ENCODE measurements at places on chromosomes 4 and X.
A peak's percentile ranks its signal among the peaks of the same experiment; 100 is the strongest.

DNA sequence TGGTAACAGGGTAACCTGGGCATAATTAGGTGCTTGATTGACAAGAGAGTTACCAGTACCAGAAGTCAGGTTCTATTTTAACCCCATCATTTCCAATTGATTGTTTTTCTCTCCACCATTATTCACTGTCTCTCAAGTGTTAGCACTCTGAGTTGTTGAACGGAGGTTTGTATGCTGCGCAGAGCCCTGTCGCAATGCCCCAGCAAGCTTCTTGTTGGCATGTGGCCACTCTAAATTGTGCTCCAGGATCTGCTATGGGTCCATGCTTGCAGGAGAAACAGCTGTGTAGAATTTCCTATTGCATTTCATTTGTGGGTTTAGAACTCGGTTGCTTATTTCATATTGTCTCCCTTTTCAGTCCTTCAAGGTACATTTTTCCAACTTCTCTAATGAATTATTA is 98.2 kb downstream of the KLHL8 start:
- no peak for DNase-seq

- DNase-seq, result no peak
These were observed 66.9 kb downstream of the ANXA3 start for GRCh38 chr4:78618436-78618835.

DNA sequence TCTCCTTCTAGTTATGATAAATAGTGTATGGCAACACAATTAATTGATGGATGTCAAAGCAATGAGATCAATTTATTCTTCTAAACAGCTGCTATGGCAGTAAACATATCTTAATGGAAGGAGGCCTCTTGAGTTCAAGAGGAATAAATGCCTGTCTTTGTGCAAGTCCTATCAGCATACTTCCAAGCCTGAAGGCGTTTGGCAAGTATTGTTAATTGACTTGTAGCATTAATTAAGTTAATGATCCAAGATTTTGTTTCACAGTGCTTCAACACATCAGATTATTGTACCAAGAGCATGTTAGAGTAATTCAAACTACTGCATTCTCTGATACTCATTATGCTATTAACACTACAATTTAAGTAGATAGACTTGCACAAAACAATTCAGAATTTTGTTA is 144.8 kb downstream of the FAT4 start:
- DNase-seq, result no peak

DNA sequence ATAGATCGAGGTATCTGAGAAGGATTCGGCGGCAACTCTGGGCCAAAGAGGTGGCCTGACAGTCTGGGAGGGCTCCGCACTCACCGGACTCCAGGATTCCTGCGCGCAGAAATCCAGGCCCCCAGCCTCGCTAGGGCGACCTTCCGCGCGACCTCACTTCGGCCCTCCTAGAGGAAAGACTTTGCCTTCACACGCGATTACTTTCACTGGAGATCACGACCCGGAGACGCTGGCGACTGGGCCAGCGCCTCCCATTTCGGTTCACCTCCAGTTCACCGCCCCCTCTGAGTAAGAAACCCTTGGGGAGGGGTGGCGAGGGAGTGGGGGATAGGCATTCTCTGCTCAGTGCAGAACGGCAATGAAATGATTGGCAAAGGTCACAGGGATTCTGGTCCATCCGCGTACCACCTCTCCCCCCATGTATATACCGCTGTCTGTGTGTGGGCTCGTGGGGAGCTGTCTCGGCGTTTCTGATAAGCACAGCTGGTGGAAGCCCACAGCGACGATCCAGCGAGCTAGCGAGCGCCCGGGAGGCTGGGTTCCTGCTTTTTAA is 2.5 kb downstream of the POU3F4 start:
- DNase-seq, result no peak

DNA sequence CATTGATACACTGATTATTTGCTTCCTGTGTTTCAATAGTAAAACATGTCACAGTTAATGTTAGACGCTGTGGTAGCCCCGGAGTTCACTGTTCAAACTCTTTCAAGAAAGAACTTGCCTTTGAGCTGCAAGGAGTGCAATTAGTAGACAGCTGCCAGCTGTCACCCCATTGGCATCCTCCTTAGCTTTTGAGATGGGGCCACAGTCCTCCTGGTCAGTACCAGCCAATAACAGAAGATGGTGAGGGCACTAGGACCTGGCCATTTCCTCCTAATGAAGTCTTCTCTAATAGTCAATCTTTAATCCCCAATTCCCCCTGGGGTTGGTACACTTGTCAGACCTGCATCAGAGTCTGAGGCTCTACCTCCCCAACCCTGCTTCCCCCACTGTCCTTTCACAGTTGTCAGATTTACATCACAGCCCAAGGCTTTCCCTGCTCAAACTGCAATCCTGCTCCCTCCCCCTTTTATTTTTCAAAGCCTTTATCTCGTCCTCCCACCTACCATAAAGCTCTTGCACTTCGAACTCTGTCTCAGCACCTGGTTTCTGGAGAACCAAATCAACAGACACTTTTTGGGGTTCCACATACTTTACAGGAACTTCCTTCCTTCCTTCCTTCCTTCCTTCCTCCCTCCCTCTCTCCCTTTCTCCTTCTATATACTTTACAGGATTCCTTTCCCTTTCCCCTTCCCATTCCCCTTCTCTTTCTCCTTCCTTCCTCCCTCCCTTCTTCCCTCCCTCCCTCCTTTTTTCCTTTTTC is 182.0 kb downstream of the RASL11B start:
- no peak for DNase-seq

GRCh38 chr4:15035159-15035558 is 32.9 kb downstream of the CPEB2 start:
- DNase-seq, result no peak

DNA sequence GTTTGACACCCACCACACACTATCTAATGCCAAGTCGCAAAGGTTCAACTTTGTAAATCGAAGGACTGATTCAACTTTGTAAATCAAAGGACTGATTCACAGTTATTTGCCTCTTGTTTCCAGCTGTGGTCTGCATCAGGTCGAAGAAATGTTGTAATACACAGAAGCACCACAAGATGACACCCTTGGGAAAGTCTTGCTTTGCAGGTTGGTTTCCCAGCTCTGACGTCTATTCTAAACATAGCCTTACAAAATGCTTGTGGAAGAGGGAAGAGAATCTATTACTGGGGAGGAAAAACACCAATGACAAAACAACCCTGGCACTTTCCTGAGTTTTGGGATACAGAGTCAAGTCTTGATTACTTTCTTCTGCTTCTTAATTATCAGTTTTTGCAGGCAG is 35.3 kb downstream of the SUPT20HL1 start:
- peak; percentile 27 for DNase-seq

DNA sequence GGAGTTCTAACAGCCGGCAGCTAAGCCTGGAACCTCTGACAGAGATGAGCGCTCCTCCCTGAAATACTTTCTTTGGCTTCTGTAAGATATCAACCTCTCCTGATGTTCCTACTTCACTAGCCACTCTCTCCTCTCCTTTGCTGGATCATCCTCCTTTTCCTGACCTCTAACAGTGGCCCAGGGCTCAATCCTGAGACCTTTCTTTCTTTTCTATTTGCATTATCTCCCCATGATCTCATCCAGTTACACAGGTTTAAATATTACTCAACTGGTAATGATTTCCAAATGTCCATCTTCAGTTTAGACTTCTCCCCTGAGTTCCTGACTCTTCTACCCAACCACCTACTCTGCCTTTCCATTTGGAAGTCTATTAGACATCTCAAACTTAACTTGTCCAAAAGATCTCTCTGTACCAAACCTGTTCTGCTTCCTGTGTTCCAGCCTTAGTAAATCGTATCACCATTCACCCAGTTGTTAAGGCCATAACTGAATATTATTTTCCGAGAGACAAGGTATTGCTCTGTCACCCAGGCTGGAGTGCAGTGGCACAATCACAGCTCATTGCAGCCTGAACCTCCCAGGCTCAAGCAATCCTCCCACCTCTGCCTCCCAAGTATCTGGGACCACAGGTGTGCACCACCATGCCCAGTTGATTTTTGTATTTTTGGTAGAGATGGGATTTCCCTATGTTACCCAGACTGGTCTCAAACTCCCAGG is 41.1 kb downstream of the RFC1 start:
- DNase-seq, result no peak

GRCh38 chr4:122476126-122476525 is 19.6 kb upstream of the IL2 start:
- no peak for DNase-seq

DNA sequence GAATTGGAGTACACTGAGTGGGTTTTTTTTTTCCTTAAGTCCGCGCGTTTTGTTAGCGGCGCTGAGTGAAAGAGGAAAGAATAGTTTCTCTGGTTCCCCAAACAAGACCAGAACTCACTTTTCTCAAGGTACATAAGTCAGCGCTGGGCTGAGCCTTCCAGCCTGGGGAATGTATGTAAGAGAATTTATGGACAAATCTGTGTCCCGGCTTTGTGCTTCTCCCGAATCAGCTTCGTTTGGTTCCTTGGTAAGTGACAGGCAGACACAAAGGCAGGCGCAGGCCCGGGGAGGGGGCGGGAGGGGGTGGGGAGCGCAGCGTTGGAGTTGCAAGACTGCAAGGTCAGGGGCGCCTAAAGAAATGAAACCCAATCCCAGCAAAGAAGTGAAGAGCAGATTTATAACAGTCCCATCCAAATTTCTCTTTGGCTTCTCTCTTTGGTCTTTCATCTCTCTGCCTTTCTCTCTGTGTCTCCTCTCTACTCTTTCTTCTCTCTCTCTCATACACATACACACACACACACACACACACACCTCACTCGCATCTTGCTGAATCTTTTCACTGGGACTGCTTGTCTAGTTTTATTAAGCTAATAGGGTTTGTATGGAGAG is 981 bp downstream of the TET2 start:
- no peak for DNase-seq

DNA sequence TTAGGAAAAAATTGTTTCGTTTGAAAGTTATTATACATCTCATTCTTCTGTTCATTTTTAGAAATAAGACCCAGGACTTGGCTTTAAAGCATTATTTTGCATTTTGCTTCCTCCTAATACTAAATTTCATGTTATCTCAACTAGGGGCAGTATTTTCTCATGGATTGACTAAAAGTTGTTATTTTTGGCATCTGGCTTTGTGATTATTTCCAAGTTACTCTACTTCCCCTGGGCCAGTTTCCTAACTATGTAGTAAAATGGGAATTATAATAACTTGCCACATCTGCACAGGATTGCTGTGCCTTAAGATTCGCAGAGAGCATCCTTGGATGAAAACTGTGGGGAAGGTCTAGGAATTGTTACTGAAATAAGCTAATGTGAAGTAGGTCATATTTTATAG is 3.0 kb downstream of the RBPJ start:
- DNase-seq, result no peak

DNA sequence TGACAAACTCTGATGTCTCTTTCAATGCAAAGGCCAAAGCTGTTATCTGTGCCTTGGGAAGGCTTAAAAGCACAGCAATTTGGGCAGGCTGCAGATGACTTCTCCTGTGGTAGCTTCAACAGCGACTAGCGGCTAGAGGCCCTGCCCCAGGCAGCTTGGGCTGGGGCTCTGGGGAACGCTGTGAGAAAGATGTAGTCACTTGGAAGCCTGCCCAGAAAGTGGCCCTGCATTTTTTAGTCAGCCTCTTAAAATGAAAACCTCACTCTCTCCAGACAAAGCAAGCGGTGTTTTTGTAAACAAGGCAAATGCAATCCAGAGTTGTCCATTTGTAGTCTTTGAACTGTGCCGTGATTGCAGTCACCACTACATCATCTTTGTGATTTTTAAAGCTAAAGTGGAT is 27.5 kb downstream of the PCYT1B start:
- DNase-seq, result no peak

GRCh38 chrX:2373615-2374014 is 127.2 kb downstream of the DHRSX start:
- no peak for DNase-seq

DNA sequence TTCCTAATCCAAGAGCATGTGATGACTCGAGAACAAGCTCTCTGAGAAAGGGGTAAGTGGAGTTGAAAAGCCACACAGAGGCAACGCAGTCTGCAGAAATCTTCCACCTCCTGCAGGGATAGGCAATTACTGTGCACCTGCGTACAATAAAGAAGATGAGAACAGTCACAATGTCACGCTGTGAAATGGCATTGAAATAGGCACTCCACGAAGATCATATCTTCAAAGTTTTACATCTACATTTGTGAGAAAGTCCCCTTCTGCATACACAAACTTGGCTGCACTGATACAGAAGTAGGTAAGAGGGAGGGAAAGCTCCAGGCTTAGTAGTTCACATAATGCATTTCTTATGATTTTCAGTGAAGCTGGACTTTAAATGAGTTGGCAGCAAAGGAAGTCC is 27.1 kb downstream of the DDX60L start:
- DNase-seq, result no peak

DNA sequence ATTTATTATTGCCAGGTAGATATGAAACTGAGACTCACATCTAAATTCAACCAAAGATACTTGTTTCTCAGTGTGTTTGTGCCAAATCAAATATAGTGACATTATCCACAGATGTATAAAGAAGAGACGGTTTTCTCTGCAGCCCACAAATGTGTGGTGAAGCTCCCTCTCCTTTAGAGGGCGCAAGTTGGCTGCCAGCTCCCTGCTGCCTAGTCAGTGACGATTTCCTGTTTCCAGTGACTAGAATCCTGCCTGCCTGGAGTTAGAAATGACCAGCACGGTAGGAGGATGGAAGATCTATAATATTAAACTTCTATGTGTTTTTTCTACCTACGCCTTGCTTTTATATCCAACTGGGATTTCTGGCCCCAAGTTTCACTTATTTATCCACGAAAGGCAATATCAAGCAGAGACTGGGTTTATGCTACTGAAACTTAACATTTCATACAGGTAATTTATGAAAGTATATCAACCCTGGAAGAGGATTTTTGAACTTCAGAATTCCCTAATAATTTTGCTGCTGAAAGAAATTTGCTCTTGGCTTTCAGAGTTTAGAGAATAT is 1793.7 kb upstream of the TENM3 start:
- no peak for DNase-seq

DNA sequence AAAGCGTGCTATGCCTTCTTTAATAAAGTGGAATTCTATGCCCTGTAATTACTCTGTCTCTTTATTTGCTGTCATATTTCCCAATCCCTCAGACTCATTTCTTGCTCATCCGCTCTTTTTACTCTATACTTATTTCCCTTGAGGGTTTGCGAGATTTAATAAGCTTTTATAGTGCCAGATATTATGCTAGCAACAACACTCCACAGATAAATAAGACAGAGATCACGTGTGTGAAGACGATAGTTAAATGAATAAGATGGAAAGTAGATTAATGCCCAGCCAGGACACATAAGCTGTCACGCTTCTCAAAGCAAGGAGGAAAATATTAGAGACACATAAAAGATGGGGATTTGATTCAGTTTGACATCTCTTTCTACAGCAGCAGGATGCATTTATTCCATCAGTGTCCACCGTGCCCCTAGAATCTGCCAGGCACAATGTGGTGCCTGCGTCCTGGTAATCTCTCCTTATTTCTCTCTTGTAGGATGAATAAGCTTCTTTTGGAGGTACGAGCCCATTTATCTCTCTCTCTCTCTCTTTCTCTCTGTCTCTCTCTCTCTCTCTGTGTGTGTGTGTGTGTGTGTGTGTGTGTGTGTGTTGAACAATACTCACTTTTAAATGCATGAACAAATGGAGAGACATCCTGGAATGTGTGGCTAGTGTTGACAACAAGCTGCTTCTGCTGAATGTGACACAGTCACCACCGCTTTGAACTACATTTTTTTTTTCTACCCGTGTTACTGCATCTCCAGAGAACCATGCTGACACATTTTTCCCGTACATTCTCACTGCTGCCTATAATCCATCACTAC is 48.2 kb downstream of the TMEM156 start:
- no peak for DNase-seq

- DNase-seq, result no peak
These were observed 249.7 kb downstream of the C4orf33 start for GRCh38 chr4:129345609-129346008.
